ENCODE measurements at places on chromosomes 11 and 22. TPM values are rescaled to one million over a fixed set of nuclear protein-coding genes. Genes with fewer than 3 reads are reported as not detected.

DNA sequence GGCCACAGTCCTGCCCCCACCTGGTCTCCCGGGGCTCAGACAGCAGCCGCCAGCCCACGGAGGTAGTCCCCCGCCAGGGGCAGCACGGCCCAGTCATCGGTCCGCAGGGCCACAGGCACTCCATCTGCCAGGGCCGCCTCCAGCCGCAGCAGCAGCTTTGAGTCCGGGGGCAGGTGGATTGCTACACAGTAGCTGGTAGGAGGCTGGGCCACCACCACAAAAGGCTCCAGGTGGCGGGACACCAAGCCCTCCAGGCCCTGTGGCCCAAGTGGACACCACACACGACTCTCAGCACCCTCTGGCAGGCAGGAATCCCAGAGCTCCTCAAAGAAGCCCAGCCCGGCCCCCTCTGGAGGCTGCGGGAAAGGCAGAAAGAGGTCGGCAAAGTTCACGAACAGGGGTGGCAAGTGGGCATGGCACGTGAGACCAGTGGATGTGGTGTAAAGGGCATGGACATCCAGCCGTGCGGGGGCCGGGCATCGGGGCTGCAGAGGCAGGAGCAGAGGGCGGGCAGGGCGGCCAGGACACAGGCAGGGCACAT is 2.9 kb downstream of the AP5B1 start:
- no peak for DNase-seq

DNA sequence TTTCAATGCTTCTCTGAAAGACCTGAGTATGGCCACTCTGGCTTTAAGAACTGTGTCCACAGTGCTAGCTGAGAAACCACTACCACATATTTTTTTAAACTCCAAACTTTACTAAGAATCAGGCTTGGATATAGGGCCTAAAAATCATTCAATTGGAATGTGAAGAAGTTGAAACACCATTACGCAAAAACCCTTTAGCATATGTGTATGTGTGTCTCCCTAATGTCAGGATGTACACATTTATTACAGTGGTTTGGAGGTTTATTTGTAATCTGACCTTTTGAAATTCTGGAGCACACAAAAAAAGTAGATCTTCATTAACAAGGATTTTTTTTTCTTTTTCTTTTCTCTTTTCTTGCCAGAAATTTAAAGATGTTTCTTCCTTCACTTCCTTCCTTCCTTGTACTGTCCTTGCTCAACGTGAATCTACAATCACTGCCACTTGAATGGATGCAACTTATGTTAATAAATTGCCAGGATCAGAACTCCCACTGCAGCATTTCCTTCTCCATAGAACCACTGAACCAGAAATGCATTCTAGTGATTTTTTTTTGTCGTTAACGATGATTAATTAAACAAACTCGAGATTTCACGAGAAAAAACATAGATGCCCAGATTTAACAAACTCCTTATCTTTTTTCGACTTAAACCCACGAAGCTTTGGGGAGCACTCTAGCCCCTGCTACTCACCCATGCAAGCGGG is 3.1 kb upstream of the ADM start:
- DNase-seq = no peak

GRCh38 chr11:44916801-44917385 is 33.8 kb downstream of the TP53I11 start:
- DNase-seq = no peak

GRCh38 chr11:117903505-117904382 is 25.5 kb downstream of the TMPRSS13 start:
- no peak for DNase-seq

- peak; percentile 53 for DNase-seq
These were observed 263.5 kb upstream of the CCDC179 start for GRCh38 chr11:23123753-23124152.

- DNase-seq = peak; percentile 30
These were observed 3.4 kb downstream of the TSPAN32 start for GRCh38 chr11:2305140-2305778.

GRCh38 chr11:47583844-47584243 is 2.6 kb upstream of the FAM180B start:
- no peak for DNase-seq

- DNase-seq = no peak
These were observed 1.9 kb downstream of the RPLP2 start for GRCh38 chr11:811446-812245.

DNA sequence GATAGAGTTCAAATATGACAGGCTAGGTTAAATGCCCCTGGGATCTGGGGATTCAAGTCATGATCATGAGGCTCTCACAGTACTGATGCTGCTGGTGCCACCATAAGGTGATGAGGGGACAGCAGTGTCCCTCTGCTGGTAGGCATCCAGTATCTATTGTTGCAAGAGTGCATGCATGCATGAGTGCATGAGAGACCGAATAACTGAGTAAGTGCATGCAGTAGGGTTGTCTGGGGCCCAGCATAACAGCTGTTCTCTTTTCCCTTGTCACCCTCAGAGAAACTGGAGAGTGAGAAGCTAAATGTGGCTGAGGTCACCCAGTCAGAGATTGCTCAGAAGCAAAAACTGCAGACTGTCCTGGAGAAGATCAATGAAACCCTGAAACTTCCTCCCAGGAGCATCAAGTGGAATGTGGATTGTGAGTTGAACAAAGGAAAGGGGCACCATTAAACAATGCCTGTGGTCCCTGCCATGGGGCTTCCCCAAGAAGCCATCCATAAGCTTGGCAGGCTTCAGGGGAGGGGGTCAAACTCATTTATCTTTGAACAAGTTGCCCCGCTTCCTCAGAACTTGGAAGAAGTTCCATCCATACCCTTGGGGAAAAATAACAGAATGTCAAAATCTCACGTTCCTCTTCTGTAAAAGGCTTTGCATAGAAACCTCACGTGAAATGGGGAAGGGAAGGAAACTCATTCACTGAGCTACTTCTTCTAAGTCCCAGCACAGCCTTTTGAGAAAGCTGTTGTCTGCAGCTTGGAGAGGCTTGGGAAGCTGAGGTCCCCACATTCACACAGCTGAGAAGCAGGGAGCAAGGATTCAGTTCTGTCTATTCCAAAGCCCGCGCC is 119.0 kb downstream of the PARVA start:
- DNase-seq = no peak

DNA sequence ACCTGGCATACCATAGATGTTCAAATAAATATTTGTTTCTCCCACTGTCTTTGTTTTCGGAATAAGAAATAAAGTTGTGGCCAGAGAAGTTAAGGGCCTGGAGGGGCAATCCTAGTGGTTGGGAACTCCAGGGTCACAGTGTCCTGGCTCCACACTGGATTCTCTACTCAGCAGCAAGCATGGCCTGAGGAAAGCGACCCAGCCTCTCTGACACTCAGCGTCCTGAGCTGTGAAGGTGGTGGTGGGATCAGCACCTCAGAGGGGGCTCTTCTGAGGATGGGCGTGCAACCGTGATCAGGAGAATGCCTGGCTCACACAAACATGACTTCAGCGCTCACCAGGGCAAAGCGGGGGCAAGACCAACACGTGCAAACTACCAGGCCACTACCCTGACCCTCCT is 59.9 kb downstream of the LARGE1 start:
- no peak for DNase-seq

GRCh38 chr11:126007238-126007637 is 55.4 kb downstream of the CDON start:
- peak; percentile 68 for DNase-seq

DNA sequence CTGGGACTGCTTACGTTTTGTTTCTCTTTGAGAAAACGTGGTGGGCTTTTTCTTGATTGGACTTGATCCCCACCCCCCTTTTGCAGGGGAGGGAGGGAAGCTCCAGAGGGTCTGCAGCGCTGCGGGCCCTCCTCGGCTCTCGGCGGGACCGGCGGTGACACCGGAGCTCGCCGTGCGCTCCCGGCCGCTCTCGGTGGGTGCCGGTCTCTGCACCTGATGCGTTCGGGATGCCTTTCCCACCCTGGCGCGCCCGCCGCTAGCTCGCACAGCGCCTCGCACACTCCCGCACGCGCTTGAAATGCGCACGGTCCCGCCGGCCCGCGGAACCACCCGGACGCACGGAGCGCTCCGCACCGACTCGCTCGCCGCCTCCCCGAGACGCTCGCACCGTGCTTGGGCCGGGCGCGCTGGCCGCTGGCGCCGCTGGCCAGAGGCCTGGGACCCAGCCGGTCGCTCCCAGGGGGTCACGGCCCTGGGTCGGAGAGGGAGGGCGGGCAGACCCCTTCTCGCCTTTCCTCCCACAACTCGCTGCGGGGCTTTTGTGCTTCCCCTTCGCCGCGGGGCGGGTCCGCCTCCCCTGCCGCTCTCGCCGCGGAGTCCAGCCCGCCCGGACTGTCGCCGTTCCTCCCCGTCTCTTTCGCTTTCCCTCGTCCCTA is 1.0 kb downstream of the ZBTB16 start:
- no peak for DNase-seq

GRCh38 chr11:9662273-9662672 is 1.6 kb upstream of the SWAP70 start:
- no peak for DNase-seq

- DNase-seq = no peak
These were observed 49.7 kb upstream of the EIF3D start for GRCh38 chr22:36578619-36579018.

DNA sequence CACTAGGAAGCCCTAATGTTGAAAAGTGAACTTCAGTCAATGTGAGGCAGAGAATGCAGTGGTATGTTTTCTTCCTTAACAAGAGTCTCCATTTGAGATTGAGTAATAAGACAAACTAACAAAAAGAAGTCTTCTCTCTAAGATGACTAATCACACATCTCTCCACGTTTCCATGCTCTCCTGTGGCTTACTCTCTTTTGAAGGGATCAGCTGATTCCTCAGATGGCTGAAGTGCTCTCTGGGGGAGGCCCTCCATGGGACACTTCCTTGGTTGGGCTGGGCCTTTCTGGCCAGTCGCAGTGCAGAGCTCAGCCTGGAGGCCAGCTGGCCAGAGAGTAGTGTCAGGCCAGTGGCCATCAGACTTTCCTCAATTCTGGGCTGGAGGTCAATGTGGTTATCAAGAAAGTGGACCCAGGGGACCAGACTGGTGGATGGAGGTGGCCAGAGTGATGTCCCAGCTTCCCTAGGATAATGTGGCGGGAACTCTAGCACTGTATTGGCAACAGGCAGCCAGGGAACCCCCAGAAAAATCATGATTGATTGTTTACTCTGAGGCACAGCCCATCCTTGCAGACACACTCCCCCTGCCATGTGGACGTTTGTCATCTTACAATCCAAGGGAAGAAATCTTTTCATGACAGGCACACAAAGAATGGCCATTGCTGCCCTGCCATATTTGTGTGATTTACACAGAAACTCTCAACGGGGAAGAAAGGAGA is 14.5 kb downstream of the CSRP3 start:
- peak; percentile 25 for DNase-seq

GRCh38 chr22:47918276-47918921 is 1155.9 kb downstream of the TBC1D22A start:
- no peak for DNase-seq

GRCh38 chr11:100930185-100930778 is 199.3 kb downstream of the PGR start:
- DNase-seq = peak; percentile 65

DNA sequence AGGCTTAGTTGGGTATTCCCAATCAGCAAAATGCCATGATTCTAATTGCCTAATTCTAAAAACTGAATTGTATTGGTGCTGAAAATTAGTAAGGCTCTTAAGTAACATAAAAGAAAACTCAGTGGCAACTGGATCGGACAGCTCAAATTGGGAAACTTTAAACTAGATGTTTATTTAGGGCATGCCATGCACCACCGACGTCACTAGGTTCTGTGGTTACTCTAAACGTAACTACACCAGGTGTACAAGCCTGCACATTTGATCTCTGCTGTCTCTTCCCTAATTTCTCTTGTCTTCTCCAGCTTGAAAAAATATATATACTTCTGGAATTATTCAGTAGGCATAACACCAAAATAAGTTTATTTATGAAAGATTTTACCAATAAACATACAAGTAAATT is 378.2 kb downstream of the DCDC1 start:
- DNase-seq = no peak

- peak; percentile 79 for DNase-seq
These were observed 4.6 kb downstream of the TMEM9B start for GRCh38 chr11:8959546-8960166.

GRCh38 chr11:19253817-19254216 is 13.1 kb upstream of the E2F8 start:
- DNase-seq = no peak

GRCh38 chr22:37616201-37617083 is 7.8 kb downstream of the GGA1 start:
- no peak for DNase-seq

DNA sequence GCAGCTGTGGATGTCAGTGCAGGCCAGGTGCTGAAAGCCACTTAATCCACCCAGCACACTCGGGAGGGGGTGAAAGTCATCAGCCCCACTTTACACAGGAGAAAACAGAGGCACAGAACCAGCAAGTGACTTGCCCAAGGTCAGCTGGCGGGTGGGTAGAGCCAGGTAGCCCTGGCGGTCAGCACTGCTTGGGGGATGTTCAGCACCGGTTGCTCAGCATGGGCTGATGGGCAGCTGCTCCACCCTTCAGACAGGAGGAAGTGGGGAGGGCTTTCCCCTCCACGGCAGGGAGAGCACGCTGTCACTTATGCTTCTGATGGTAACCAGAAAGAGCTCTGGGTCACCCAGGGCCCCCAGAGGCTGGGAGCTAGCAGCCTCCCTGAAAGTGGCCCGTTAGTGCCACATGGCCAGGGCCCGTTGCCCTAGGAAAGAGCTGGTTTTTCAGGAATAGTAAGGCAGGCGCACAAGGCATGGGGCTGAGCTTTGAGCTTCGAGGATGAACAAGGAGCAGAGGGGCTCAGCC is 417.9 kb downstream of the CTTN start:
- no peak for DNase-seq

- DNase-seq = no peak
These were observed 18.3 kb upstream of the SHISAL1 start for GRCh38 chr22:44330744-44331660.

DNA sequence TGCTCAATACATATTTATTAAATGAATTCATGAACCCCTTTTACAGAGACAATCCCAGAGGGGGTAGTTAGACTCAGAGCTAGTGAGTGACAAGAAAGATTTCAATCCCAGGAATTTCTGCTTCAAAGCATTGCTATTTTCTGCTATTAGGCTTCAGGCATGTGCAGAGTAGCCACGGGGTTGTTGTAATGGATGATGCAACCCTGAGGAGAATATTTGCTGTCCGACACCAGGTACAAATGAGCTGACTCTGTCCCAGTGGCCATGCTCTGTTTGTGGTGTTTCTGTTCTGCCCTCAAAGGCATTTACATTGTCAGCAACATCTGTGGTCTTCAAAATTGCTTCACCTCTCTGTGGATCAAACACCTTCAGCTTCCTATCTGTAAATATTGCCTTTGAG is 102.6 kb downstream of the CSNK2A3 start:
- no peak for DNase-seq

The TMEM132A gene
- 25.2 TPM for total RNA-seq

The TRIM34 gene
- total RNA-seq = 2.9 TPM

The PYGM gene
- 0.26 TPM for total RNA-seq

The BTBD18 gene
- total RNA-seq = not detected

The FAM227A gene
- 0.26 TPM for total RNA-seq

The ZNF215 gene
- 4.7 TPM for total RNA-seq

The MRTFA gene
- 23.9 TPM for total RNA-seq

The SERPINH1 gene
- total RNA-seq = 86.9 TPM

The RFPL3 gene
- total RNA-seq = not detected

The LRRC56 gene
- 0.38 TPM for total RNA-seq

The FJX1 gene
- total RNA-seq = 24.7 TPM

The PKP3 gene
- total RNA-seq = 328 TPM

The DTX4 gene
- total RNA-seq = 2.4 TPM

The PPFIBP2 gene
- total RNA-seq = 41.6 TPM

The SLC7A4 gene
- under 0.01 TPM for total RNA-seq

The NXPE1 gene
- total RNA-seq = not detected

Measured in bronchial epithelial cell (primary cell).